ENCODE measurements at places on chromosomes 12 and 14.
A peak's percentile ranks its signal among the peaks of the same experiment; 100 is the strongest.

DNA sequence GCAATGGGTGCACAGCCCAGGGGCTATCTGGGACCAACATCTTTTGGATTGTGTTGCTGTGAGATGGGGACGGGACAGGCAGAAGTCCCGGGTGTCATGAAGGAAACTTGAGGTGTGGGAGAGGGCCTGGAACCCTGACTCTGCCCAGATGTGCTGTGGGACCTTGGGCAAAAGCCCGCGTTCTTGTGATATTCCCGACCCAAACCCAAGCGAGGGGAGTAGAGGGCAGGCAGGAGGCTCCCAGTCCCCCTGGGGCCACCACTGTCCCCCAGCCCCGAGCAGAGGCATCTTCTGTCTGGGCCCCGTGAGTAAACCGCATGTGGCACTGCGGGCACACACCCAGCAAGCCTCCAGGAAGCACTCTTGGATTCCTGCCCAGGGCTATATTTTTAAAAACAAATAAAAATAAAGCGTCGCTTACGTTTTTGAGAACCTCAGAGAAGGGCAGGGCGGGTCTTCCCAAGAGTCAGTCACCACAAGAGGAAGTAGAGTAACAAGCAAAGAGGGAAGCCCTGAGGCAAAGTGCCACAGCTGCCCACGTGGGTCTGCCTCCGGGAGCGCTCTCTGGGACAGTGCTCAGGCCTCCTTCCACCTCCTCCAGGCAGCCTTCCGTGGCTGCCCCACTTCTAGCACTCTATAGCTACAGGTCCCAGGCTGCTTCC, 39.5 kb downstream of the BEGAIN start:
- no peak for DNase-seq

DNA sequence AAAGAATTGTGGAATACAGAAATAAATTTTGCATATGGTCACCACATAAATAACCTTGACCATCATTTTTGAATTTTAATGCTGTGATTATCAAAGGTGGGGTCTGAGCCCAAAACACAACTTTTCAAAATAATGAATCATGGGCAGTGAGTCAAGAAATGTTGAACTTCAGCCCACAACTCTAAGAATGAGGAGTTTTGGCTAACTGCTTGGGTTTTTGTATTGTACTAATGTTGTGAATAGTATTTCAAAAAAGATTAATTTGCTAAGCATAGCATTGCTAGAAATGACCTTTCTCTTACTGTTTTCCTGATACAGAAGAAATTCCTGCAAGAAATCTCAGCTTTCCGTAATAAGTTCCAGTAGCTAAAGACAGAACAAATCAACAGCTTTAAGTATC, 24.4 kb upstream of the YARS2 start:
- DNase-seq, result no peak

GRCh38 chr14:105496831-105497591, 6.0 kb downstream of the TEDC1 start:
- no peak for DNase-seq

DNA sequence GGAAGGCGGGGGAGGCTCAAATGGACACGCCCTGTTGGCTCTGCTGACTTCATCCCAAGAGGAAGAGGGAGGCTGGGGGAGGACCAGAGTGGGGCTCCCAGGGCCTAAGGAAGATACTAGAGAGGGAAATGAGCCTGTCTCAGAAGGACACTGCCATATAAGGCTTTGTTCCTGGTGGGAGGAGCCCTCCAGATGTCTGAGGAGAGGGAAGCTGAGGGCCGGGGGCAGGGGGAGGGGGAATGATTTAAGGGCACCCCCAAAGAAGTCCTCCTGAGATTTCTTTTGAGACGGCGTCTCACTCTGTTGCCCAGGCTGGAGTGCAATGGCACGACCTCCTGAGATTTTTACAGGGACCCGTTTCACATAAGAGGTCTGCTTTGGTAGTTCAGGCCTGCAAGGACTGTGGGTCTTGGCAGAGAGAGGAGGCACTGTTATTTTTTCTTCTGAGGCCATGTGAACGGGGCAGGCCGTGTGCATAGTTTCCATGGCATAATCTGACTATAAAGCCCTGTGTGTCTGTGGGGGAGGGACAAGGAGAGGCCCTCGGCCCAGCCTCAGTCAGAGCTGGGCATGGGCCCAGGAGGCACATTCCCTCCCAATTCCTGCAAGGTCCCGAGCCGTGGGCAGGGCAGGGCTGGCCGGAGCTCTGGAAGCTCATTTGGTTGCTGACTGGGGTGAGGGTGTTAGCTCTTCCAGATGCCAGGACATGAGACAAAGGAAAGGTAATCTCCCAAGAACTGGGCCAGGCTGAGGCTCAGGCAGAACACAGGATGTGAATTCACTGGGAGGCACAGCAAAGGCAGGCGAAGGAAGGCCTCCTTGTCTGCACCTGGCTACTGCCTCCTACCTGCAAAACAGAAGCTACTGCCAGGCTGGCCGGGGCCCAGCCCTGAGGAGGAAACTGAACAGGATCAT, 22.2 kb upstream of the PLEKHG3 start:
- DNase-seq, result no peak

GRCh38 chr12:64675795-64676194, 65.5 kb downstream of the RASSF3 start:
- DNase-seq, result no peak

DNA sequence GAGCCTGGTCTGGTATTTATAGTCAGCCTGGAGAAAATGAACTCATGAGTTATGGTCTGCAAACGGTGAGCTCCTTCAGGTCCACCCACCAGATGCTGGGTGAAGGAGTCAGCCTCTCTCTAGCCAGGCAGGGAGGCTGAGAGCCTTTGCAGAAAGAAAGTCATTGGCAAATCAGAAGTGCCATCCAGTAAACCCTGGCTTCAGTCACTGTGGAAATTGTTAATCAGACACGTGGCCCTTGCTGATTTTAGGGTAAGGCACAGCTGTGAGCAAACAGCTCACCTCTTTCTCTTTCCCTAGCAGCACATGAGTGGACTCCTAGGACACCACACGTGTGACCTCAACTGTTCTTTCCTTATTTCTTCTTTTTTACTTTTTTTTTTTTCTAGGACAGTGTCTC, 44.9 kb downstream of the CHST11 start:
- DNase-seq, result no peak

DNA sequence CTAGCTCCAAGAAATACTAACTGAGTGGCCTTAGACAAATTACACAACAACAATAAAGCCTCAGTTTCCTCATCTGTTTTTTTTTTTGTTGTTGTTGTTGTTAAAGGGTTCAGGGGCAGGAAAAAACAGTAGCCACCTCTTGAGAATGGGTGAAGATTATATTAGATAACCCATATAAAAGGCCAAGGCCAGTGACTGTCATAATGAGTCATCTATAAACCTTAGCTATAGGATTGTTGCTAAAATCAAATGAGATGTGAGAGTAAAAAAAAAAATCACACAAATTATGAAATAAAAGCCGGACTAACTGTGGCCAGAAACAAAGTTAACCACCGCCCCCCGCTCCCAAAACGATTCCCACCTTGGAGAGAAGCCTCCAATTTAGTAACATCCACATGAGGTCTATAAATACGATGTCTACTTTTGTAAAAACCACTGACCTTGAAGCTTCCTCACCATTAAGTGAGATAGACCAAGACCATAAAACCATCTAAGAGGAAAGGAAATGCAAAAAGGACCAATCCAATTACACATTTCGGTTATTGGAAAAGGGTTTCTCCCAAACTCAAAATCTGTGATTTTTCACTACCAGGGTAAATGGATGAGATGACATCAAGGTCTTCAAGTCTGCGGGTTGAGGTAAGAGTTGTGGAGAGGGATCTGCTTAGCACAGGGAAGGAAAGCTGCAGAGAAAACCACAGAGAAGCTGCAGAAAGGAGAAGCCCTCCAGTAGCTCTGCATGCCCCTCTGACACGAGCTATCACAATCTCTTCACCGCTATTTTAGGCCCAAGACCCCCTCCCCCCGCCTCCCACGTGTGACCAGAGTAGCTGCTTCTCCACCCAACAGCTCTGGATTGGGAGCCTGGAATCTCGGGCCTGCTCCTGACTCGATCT, 1.0 kb downstream of the NAA25 start:
- no peak for DNase-seq

DNA sequence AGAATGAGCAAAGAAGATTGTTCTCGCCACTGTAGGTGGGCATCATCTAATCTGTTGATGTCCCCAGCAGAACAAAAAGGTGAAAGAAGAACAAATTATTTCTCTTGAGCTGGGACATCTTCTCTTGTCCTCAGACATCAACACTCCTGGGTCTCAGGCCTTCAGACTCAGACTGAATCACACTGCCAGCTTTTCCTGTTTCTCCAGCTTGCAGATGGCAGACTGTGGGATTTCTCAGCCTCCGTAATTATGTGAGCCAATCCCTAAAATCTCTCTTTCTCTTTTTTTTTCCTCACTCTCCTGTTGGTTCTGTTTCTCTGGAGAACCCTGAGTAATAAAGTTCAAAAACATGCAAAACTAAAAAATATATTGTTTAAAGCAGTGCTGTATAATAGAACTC, 3.7 kb upstream of the TMPRSS12 start:
- DNase-seq, result no peak

DNA sequence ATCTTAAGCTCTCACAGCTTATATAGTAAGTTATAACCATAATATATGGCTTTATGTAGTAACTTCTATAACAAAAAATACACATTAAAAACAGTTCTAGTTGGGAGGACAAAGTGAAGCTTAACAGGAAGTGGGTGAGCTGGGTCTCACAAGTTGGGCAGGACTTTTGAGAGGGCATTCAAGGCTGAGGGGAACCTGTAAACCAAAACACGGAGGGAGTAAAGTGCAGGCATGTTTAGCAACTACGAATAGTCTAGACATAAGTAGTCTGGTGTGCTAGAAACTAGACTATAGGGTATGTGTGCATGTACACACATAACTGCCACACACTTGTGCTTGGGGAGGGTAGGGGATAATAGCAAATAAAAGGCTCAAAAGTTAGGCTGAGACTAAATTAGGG, 14.2 kb upstream of the NEK9 start:
- DNase-seq, result no peak

DNA sequence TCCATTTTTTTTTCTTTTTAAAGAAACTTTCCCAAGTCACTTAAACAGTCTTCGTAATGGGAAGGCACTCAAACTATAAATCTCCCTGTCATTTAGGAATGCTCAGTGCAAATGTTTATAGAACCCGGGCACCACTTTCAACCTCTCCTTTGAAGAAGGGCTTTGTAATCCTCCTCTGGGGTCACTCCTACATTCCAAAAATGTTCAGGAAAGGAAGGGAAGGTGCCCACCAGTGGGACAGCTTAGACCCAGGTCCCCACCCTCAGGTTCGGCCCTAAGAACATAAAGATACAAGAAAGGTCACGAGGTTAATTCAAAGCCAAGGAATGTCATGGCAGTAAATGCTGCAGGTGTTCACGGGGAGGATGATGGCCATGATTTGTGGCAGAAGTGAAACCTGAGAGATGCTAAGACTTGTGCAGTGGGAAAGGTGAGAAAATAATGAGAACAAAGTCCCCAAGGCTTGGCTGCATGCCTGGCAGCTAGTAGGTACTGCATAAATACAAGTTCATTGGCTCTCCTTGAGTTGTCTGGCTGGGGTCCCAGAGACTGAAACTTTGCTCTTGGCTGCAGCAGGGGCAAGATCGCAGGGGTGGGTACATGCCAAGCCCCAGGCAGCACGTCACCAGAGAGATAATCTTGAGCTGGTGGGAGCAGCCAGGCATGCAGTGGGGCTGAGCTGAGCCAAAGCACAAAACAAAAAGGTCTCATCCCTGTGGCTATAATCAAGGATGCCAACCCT, 21.1 kb downstream of the KRT18 start:
- DNase-seq, result peak; percentile 58

DNA sequence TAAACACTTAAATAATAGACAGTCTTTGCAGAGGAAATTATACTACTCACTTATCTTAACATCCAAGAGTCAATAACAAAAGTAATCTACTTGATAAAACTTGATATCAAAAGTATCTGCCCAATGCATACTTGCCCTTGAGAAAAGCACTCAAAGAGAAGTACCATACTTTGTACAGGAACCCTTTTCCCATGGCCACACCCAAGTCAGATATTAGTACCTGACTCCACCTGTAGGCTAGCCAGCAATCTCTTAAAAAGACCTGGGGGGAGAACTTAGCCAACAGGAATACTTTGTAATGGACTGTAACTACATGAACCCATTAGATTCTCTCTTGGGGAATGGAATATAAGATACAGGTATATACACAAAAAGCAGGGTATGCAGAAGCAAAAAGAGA, 99.6 kb upstream of the HECTD1 start:
- DNase-seq, result no peak

- no peak for DNase-seq
These were observed 31.8 kb downstream of the CCDC198 start for GRCh38 chr14:57461777-57462320.

GRCh38 chr14:23589606-23590005, 11.0 kb upstream of the JPH4 start:
- DNase-seq, result no peak

- no peak for DNase-seq
These were observed 119.4 kb downstream of the CAND1 start for GRCh38 chr12:67388331-67389138.

DNA sequence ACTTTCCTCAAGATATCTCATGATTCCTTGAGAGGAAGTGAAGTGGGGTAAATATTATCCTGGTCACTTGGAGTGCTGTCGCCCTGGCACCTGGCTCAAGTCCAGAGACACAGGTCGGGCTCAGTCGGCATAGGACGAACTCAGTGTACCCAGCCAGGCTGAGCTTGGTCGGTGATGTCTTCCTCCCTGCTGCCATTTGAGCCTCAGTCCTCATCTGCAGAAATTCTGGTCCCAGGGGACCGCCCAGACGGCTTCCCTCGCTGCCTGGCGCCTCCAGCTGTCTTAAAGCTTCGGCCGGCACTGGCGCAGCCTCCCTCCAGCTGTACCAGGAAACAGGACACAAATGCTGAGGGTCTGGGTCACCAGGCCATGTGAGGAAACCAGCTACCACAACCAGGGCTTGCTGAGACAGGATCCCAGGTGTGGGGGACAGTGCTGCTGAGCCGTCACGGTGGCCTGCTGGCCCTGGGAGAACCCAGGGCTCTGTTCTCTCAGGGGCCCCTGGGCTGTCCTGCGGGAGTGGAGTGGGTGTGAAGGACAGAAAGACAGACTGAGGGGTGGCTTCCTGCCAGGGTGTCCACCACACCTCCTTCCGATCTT, 5.0 kb upstream of the KLC1 start:
- DNase-seq, result no peak

GRCh38 chr14:21437063-21437901, 18.6 kb downstream of the CHD8 start:
- DNase-seq, result peak; percentile 98

GRCh38 chr14:92564344-92565039, 50.9 kb downstream of the RIN3 start:
- no peak for DNase-seq

- DNase-seq, result no peak
These were observed 4.7 kb upstream of the TC2N start for GRCh38 chr14:91872011-91872501.

DNA sequence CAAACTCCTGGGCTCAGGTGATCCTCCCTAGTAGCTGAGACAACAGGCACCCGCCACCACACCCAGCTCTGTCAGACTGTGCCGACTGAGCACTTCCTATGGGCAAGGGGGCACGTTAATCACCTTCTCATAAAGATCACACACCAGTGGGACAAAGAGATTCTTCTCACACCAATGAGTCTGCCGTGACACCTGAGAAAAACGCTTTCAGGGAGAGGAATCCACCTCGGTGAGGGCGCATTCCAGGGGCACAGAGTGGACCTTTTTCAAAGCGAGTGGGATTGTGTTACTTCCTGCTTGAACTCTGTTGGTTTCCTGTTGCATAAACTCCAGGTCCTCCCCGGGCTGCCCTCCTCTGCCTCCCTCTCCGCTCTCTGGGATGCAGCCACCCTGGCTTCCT, 17.5 kb upstream of the SCARB1 start:
- DNase-seq, result no peak

Measured in NCI-H1105 treated with DMSO at 0.1 percent for 48 hours (cell line).